ENCODE measurements at places on chromosomes 3 and 15.
A peak's percentile ranks its signal among the peaks of the same experiment; 100 is the strongest.

DNA sequence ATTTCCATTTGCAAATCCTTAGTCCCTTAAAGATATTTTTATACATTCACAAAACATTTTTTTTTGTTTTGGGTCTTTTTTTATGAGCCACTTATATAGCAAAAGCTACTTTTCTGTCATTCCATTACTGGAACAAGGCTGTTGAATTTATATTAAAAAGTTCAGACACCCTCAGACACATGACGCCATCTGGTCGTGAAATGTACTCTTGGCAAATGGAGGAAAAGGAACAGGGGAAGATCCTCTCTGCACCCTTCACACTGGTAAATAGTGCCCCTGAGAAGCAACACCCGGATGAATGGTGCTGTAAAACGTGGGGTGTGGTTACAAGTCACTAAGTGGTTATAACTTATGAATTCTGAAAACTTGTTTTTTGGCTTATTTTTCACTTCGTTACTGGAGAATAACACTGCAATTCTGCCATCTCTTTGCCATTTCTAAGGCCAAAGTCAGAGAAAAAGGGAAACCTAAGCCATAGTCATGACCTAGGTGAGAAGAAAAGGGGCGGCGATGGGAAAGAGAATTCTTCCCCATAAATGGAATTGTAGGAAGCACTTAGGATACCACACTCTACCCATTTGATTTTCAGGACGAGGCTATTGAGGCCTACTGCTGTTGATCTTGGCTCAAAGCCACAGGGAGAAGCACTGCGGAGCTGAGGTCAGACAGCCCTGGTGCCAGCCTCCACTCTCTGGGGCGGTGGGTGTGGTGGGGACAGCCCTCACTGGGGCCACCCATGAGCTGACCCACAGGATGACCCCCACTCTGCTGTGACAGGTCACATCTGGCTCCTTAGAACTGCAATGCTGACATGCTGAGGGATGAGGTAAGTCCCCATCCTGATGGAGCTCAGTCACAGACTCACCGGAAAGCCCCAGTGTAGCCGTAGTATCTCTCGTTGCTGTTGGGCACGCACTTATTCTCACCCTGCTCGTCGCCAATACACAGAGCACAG is 21.9 kb downstream of the LTF start:
- DNase-seq: peak; percentile 69

- peak; percentile 5 for DNase-seq
Measured at GRCh38 chr3:24185738-24186384, 240.8 kb downstream of the NR1D2 start.

- no peak for DNase-seq
Measured at GRCh38 chr3:14150078-14150477, 25.2 kb downstream of the TMEM43 start.

- no peak for DNase-seq
Measured at GRCh38 chr15:65918357-65918920, 49.1 kb downstream of the RAB11A start.

DNA sequence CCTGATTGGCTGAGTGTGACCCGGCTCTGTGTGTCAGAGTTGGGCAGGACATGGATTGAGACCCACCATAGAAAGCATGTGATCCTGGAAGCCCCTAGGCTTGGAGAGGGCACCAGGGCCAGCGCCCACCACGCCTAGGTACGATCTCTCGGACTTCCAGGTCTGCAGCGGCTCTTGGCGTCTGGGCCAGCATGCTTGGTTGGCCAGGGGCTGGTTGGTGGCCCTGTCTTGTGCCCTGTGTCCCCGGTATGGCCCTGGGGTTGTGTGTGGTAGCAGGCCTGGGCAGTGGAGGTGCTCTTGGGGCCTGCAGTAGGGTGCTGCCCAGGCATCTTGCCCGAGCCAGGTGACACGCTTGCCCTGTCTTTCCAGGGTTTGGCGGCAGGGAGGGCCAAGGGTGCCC is 210.6 kb downstream of the UBE3A start:
- no peak for DNase-seq

GRCh38 chr3:33074217-33075067 is 22.5 kb downstream of the GLB1 start:
- peak; percentile 75 for DNase-seq

GRCh38 chr15:82650046-82650670 is 3.0 kb upstream of the CPEB1 start:
- no peak for DNase-seq

DNA sequence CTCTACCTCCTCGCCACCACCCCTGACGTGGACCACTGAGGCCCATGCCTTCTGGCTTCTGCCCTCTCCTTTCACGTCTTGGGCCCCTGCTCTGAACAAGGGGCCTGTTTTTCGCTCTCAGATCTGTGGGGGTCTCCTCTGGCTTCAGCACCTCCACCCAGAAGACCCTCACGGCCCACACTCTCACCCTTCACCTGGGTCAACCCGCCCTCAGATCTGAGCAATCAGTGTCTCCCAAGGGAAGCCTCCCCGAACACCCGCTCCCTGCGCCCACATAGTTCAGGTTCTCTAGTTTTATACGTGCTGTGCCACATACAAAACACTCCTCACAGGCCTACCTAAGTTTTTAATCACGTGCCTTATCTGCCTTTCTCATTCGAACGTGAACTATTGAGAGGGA is 48.2 kb upstream of the SMAD6 start:
- DNase-seq: no peak

DNA sequence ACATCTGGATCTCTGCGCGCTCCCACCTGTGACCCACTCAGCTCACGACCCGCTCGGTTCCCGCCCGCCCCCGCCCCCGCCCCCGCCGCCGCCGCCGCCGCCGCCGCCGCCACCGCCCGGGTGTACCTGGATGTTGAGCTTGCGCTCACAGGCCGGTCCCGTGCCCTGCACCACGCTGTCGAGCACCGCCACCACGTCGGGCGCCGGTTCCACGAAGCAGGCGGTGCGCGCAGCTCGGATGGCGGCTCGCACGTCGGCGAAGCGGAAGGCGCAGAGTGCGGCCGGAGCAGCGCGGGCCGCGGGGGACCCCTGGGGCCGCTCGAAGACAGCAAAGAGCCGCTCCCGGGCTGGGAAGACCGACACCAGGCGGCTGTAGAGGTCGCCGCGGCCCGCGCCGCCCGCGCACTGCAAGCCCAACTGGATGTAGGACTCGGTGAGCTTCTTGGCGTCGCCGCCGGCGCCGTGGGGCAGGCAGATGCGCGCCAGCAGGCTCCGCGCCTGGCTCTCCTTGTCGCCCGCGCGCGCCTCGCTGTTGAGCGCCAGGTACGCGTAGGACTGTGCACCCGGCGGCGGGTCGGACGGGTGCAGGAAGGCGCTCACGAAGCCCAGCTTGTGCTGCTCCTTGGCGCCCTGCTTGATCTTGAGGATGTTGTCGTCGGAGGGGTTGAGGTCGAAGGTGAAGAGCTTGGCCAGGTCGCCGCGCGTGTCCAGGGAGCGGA is 1.1 kb downstream of the PLXND1 start:
- peak; percentile 47 for DNase-seq

GRCh38 chr3:187025254-187025655 is 94.9 kb downstream of the ST6GAL1 start:
- DNase-seq: peak; percentile 71

DNA sequence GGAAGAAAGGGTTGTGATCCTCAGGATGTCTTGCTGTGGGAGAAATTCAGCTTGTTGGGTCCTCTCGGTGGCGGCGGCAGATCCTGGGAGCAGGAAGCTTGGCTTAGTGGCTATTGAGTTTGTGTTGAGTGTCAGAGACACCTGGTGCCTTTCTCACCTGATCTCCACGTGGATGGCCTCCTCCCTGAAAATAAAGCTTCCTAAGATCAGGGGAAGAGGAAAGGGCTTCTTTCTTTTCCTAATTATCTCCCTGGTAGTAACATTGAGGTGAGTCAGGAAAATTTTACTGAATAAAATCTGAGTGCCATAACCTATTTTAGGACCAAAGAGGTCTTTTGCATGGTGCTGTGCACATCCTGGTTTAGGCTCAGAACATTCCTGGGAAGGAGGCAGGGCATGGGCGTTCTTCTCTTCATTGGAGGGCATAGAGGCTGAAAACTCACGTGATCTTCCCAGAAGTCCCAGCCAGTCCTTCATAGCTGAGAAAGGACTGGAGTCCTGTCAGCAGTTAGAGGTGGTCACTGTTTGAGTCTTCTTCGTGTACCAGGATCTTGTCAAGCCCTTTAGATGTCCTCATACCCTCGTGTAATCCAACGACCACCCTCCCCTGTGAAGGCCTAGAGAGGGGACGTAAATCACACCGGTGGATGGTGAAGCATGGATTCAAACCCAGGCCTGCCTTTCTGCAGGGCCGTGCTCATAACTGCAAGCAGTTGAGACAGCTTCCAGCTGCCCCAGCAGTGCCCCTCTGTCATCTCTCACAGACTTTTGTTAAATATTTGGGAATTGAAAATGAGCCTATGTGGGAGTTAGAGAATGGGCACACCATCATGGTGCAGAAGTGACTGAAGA is 1.1 kb downstream of the CMTM8 start:
- no peak for DNase-seq

DNA sequence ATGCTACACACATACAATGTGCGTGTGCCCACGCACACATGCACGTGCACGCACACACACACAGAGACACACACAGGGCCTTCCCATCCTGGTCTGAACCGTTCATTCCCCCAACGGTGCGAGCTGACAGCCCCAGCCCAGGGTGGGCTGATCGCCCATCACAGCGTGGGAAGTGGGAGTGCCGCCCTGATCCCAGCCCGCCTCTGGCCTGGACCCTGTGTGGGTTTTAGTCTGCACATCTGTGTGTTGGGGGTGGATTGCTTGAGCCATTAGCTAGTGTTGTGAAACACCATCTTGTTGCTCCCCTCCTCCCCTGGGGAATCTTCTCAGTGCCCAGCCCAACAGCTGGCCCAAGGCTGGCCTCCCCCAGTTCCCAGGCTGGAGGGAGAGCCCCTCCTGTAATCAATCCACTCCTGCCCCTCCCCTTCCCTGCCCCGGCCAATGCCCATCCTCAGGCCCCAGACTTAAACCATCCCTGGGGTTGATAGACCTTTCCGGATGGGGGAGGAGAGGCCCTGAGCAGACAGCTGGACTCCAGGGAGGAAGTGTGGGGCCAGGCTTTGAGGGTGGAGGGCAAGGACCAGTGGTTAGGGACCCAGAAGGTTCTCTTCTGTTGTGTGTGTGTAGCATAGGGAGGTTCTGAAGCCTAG is 8.3 kb downstream of the SEMA3G start:
- DNase-seq: no peak

DNA sequence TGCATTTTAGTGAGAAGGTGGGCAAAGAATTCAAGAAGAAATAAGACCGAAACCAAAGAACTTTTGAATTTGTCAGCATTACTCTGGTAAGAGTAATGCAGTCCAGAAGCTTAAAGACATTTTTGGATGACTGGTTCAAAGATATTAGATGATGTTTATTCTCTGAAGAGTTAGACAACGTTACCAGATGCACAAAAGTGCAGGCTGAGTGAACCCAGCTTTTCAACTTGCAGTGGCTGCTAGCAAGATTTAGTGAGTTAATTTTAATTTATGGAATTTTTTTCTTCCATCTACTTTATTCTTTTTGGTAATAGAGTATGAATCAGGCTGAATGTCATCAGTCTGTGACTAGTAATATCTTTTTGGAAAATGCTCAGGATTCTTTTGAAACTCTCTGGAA is 267.3 kb upstream of the AZI2 start:
- no peak for DNase-seq

Data from activated CD4-positive, alpha-beta T cell treated with anti-CD3 and anti-CD28 coated beads for 4 hours (primary cell).